ENCODE measurements at places on chromosomes 1 and 21. TPM values are rescaled to one million over a fixed set of nuclear protein-coding genes. Genes with fewer than 3 reads are reported as not detected.
A peak's percentile ranks its signal among the peaks of the same experiment; 100 is the strongest.

RNU1-1 gene
- under 0.01 TPM for total RNA-seq

CD2 gene
- total RNA-seq: 1.6 TPM

DNA sequence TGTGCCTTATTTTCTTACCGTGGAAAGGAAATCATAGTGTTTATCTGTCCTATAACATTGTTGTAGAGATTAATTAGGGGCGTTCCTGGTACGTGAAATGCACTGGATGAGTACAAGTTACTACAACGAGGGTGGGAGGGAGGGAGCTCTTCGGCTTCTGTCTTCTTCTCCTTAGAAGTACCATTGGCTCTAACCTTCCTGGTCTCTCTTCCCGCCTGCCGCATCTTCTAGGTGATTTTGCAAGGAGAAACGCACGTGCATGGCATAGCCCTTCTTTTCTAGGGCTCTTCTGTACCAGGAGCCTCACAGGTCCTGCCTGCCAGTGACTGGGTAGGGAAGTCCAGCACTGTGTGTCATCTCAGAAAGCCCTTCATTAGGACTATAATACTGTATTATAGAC lies 16.8 kb downstream of the SH3BP5L start:
- no peak for DNase-seq

GRCh38 chr1:88877382-88877825 lies 14.0 kb downstream of the GTF2B start:
- DNase-seq: peak; percentile 48

LAMB3 gene
- 26.9 TPM for total RNA-seq

DNA sequence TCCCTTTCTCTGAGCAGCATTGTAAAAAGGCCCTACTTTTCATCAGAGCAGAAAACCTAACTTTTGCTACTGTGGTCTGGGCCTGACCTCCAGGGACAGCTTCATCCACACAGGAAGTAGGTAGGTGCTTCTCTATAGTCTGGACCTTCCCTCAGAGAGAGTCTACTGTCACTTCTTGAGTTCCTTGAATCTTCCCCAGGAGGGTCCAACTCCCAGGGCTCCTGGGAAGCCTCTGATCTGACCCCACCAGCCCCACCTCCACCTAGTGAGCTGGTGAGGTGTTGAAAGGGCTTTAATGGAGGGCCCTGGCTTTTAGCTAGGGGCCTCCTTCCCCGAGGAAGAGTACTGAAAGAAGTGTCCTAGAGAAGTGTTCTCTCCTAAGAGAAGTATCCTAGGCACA lies 2.7 kb upstream of the VANGL2 start:
- DNase-seq: no peak

F13B gene
- total RNA-seq: not detected

CFAP74 gene
- 0.62 TPM for total RNA-seq

DNA sequence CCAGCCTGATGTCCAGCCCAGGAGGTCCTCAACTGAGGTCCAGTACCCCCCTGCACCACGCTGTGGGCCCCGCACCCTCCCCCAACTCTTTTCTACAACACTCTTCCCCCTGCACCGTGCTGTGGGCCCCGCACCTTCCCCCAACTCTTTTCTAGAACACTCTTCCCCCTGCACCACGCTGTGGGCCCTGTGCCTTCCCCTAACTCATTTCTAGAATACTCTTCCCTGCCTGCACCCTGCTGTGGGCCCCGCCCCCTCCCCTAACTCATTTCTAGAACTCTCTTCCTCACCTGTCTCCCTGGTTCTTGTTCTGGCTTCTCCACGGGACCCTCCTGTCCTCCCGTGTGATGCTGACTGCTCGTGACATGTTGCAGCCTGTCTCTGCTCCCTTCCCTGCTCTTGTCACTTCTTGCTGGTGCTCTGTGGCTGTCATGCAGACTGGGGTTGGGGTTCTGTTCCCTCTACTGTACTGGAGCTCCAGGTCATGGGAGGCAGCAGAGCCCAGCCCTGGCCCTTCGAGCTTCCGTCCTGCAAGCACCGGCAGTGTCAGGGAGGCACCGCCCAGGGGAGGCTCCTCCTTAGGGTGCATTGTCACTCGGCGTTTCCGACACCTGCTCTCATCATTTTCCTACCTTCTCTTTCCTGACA lies 160.1 kb upstream of the COL6A1 start:
- no peak for DNase-seq

GRCh38 chr1:218743861-218744505 lies 398.8 kb downstream of the TGFB2 start:
- no peak for DNase-seq

HMCN1 gene
- total RNA-seq: 24.7 TPM

DNA sequence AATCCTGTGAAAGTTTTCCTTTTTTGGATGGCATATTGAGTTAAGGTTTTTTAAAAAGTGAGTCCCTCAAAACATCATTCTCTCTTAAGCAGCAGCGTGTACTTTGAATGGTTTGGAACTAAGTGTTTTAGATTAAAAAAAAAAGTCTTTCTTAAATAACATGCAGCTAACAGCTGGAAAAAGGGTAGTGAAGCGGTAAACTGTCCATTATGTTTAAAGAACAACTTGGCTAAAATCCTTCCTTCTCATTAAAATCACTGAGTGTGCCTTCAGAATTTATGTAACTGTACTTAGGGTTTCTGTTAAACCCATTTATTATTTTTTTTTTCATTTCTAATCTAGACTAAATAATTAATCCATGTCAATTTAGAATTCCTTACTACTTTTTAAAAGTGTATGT lies 254.2 kb upstream of the ADAMTS5 start:
- no peak for DNase-seq

BSND gene
- not detected for total RNA-seq

MSH4 gene
- total RNA-seq: 0.51 TPM

- peak; percentile 76 for DNase-seq
Observed at GRCh38 chr1:28246427-28246832, 10.5 kb downstream of the ATP5IF1 start.

CFHR4 gene
- total RNA-seq: not detected

- no peak for DNase-seq
Observed at GRCh38 chr1:86905875-86906274, 8.1 kb downstream of the SELENOF start.

TRIM63 gene
- total RNA-seq: 64.5 TPM

DNA sequence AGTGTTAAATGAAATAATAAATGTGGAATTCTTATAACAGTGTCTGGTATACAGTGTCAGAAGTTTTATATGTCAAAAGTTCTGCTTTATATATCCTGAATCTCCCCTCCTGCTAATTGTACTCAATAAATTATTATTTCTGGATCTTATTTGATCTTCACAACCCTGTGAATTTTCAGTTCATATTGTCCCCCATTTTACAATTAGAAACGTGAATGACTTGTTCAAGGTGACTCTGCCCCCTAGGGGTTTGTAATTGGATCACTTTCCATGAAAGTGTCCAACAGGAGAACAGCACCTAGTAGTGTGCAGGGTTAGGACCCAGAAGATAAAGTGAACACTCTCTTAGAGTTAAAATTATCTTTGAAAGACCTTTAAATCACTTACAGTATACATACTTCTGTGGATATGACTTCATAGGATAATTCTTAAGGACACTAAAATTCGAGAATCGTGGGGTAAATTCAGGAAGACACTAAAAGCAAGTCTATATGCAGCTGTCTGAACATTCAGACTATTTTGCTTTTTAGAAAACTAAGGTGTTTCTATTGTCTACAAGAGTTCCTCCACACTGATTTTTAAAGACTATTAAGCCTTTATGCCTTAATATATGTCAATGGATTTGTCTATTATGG lies 4.5 kb upstream of the DDR2 start:
- DNase-seq: peak; percentile 12

FHL3 gene
- 96.5 TPM for total RNA-seq

GRCh38 chr1:93740601-93741031 lies 59.0 kb upstream of the BCAR3 start:
- DNase-seq: peak; percentile 82

HMGB4 gene
- not detected for total RNA-seq

- peak; percentile 93 for DNase-seq
Observed at GRCh38 chr1:11731691-11732283, 4.1 kb upstream of the AGTRAP start.

GRCh38 chr1:232385221-232385620 lies 244.7 kb downstream of the SIPA1L2 start:
- DNase-seq: no peak

LRRC3 gene
- total RNA-seq: 2.4 TPM

- DNase-seq: no peak
Observed at GRCh38 chr1:20212085-20212684, 25.9 kb upstream of the PLA2G2C start.

DNA sequence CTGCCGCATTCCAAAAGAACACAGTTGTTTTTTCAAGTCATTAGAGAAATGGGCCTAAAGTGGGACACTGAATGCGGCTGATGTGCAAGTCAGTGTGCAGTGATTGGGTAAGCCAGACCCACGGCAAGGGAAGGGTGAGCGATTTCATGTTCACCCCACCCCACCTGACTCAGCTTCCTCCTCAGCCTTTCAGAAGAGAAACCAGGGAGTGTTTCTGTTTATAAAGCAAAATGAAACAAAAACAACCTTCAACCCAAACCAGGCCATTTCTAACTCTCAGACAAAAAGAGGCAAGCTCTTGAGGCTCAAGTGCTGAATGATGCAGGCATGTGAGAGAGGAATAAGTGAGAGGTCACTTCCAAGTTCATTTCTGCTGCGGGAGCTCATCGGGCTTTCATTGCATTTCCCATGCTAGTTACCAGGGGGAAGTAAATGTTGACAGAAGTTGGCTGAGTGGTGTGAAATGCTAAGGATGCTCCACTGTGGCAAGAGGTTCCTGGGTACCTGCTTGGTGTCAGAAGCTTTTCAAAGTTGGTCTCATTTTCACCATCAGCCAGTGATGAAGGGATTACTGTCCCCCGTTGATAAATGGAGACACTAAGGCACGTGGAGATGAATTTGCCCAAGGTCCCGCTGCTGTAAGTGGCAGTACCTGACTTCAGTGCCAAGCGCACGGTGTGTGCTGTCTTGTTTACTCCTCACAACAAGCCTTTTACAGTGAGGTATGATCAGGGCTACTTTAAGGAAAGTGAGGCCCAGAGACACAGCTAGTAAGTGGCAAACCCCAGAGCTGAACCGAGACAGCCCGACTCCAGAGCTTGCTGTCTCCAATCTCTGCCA lies 29.1 kb downstream of the STPG1 start:
- DNase-seq: no peak

DNA sequence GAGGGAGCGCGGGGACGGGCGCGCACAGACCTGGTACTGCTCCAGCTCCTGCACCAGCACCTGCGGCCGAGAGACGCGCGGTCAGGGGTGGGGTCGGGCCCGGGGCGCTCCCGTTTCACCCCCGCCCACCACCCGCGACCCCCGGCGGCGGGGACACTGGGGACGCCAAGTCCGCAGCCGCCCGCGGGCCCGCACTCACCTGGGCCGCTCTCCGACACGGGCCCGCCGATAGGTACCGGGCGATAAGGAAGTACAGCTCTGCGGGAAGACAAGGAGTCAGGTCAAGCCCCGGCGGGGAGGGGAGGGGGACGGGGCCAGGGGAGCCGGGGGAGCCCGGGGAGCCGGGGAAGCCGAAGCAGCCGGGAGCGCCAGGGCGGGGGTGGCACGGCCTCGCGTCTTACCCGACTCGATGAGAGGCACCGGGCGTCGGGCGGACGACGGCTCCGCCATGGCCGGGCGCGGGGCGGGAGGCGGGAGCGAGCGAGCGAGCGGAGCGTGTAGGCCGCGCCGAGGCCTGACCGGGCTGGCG lies 326 bp downstream of the BRWD1 start:
- no peak for DNase-seq

GRCh38 chr1:32071758-32072621 lies 749 bp upstream of the TMEM39B start:
- DNase-seq: no peak

ERICH3 gene
- not detected for total RNA-seq

AKR7A3 gene
- 1.3 TPM for total RNA-seq

JAM2 gene
- 42.5 TPM for total RNA-seq

C1orf210 gene
- 1.0 TPM for total RNA-seq

DNA sequence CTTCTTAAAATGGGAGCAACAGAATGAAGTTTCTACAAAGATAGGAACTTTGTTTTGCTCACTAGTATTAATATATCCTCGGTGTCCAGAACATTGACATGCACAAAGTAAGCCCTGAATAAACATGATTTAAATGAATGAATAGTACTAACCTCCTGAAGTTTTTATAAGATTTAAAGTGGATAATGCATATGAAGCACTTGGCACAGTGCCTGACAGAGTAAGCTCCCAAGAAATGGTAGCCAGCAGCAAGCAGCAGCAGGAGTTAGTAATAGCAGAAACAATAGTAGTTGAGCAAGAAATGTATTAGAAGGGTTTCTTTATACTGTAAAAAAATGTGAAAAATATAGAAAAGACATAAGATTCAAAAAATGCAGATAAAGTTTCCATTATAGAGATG lies 258.1 kb upstream of the C1orf87 start:
- DNase-seq: peak; percentile 63

DNA sequence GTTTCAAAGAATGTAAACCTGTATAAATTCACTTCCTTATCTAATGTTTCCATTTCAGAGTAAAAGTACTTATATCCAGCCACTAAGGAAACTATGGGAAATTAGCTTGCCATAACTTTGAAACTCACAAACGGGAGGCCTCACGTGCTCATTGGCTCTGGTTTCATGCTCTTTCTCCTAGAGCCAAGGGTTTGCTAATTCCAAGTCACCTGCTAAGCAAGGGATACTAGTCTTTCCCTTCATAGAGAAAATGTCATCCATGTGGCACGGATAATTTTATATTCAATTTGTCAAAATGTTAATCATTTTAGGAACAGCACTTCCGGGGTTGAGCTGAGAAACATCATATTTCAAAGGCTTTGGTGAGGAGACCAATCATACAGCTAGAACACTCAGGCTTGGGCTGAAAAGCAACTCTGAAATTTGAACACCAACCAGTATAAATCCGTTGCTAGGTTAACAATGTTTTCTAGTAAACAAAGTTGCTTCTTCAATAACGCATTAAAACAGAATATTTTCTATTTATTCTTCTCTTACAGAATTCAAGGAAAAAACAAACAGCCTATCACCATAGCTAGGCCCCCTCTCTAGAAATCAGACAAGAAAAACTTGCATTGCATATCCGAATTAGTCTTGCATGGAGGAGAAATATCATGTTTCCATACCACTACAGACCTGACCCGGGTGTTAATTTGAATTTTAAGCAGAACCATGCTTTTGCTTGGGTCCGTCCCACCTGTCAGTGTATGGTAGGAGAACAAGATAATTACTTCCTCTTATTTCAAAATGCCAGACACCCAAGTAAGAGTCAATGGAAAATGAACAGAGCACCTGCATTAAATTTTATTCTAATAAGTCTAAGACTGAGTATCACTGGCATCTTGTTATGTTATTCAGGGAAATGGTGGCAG lies 196.1 kb upstream of the ESRRG start:
- DNase-seq: peak; percentile 39

KIAA0040 gene
- 21.8 TPM for total RNA-seq

Measured in tongue (tissue), 3 donors.